ENCODE measurements at places on chromosomes 7 and 10. TPM values are rescaled to one million over a fixed set of nuclear protein-coding genes. Genes with fewer than 3 reads are reported as not detected.

GRCh38 chr7:81519886-81520285, 250.0 kb downstream of the HGF start:
- DNase-seq: no peak

DNA sequence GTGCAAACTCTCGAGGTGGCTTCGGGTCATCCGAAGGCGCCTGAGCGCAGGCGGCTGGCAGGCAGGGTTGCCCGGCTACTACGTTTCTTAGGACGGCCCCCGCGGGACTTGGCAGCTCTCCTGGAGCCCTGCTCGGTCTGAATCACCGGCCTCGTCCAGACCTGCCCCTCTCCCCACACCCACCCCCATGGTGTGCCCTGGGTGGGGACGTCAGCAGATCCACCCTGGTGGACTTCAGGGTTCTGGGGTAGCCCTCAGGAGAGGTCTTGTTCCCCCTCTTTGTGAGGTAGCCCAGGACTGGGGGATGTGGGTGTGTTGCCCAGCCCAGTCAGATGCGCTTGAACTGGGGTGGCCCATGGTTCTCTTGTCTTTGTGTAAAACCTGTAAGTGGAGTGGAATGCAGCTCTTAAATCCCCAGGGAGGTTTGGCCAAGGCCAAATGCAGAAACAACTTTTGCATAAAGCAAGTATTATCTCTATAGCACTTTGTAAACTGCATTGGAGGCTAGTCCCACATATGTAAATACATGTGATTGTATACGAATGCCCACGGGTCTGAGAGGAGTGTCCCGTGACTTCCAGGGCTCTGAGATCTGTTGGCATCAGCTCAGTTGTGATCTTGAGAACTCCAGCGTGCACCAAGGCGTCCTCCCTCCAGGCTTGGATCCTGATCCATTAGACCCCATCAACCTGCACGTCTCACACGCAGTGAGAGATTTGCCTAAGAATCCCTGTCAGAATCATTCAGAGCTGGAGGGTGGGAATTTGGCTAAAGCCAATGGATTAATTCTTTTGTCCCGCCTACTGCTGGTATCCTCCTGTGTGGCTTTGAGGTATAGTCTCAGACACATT, 1.8 kb downstream of the PFKFB3 start:
- DNase-seq: no peak

KCND2 gene
- total RNA-seq: not detected

DNA sequence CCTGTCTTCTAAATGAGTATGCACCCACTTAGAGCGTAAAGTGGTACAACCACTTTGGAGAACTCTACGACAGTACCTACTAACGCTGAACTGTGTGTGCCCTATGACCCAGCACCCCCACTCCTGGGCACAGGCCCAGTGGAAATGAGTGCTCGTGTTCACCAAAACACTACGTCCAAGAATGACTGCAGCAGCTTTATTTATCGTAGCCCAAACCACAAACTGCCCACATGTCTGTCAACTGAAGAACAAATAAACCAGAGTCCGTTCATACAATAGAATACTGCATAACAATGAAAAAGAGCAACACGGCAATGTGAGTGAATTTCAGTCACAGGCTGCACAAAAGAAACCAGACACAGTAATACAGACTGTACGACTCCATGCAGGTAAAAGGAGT, 35.4 kb downstream of the TLL2 start:
- no peak for DNase-seq

- no peak for DNase-seq
Measured at GRCh38 chr10:87585565-87586514, 73.8 kb upstream of the PAPSS2 start.

DNA sequence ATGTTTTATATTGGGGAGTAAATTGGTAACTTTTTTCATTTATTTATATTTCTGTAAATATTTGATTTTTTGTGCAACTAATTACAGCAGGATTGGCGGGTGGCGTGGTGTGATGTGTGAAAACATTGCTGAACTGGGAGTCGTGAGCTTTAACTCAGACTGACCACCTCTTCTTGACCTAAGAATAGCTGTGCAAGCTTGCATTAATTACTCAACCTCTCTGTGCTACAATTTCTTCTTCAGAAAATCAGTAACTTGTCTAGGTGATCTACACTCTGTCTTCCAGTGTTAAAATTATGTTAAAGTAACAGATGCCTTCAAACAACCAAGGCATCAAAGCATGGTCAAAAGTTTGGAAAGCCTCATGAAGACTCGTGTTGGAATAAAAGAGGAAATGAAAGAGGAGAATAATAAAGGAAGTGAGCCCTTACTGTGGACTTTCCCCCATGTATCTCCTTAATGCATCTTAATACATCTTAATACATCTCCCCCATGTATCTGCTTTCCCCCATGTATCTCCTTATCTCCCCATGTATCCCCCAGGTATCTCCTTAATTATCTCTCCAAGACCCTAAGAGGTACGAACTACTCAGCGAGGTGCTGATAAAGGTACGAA, 71.2 kb downstream of the SVIL start:
- DNase-seq: no peak

KDM7A gene
- 38.1 TPM for total RNA-seq
